ENCODE measurements at places on chromosomes 7 and 10. TPM values are rescaled to one million over a fixed set of nuclear protein-coding genes. Genes with fewer than 3 reads are reported as not detected.

Gene DNAJC1
- 7.7 TPM for total RNA-seq

Gene FUOM
- total RNA-seq, result 23.6 TPM

Gene SRPK2
- 31.7 TPM for total RNA-seq

DNA sequence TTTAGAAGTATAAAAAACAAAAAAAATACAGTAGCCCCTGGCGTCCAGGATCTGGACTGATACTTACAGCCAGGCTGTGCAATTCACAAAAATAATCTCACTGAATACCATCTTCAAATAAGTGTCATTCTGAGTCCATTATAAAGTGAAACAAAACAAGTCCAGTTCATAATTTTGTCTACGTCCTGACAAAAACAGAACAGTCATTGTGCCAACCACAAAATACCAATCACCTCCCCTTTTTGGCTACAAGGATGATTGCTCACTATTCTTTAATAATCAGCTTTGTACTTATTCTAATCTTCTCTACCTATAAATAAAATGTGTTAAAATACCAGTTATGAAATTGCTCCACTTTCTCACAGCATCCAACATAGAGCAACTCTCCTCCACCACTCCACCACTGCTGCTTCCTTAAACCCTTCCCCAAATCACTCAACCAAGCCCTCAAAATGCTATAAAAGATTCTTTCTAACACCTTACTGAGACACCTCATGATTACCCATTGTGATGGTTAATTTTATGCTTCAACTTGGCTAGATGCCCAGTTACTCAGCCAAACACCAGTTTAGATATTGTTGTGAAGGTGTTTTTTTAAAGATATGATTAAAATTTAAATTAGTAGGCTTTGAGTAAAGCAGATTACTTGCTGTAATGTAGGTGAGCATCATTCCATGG, 479.8 kb upstream of the SEMA3A start:
- DNase-seq, result no peak

DNA sequence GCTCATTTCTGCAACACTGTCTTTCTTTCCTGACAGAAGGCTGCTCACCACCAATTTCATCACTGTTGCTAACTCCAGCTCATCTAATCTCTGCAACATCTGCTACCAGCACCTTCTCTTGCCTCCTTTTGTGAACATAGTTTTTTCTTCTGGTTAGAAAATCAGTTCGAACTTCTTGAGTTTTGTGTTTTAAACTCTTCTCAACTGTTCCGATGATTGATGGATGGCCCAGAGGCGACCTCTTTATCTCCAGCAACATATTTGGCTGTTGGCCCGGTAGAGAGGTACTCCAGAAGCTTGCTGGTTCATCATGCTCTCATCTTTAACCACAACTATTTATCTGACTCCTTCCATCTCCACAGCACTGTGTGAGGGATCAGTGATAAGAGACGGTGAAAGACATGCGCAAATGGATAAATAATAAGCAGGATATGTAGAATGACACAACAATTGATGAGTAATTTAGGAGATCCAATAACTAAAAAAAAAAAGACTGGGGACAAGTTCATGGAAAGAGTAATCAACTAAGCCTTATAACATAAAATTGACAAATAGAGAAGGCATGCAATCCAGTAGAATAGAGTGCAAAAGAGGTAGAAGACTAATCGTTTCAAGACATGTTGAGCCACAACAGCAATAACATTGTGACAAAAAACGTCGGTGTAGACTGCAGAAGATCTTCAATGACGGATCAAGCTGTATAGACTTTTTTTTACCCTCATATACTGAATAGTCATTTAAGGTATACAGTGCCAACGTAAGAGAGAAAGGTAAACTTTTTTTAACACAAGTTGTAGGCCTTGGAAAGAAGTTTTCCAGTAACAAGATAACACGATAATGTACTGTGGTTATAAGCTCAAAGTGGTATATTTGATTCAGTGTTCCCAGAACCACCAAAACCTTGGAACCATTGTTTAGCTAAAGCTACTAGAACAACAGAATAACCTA, 152.2 kb downstream of the CRPPA start:
- DNase-seq, result no peak

Gene TMEM178B
- total RNA-seq, result not detected

Gene TRPV5
- not detected for total RNA-seq

Gene SOSTDC1
- total RNA-seq, result not detected

GRCh38 chr10:35324196-35324595, 12.1 kb upstream of the CCNY start:
- DNase-seq, result no peak

Gene PRKG1
- not detected for total RNA-seq

GRCh38 chr10:114749510-114749909, 72.1 kb upstream of the FHIP2A start:
- no peak for DNase-seq

Gene LRRC18
- total RNA-seq, result not detected

Gene NUTM2E
- total RNA-seq, result 0.17 TPM

Gene OR2A42
- not detected for total RNA-seq

DNA sequence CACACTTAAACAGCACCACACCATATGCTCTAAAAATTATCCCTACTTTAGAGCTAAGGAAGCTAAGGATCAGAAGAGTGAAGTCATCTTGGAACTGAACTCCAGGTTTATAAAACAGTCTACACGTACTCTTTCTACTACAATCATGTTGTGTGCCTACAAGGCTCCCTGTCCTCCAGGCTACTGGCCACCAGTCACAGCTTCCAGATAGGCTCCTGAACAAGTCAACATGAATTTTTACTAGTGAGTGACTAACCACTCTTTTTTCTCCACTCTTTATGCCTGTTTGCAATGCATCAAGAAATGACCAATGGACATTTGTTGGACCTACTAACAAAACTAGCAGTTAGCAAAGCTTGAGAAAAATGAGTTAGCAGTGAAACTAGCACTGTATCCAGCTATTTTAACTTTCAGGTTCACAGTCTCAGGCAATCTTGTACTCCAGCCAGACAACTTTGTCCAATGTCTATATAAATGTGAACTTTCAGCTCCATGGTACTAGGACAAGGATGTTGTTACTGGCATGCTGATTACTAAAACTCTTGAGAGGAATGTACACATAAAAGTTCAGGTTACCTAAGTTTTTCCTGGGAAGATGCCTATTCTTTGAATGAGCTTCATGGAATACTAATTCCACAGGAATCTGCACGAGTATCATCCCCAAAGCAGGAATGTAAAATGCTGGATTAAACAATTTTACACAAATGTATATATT, 180.0 kb downstream of the BTAF1 start:
- DNase-seq, result no peak

DNA sequence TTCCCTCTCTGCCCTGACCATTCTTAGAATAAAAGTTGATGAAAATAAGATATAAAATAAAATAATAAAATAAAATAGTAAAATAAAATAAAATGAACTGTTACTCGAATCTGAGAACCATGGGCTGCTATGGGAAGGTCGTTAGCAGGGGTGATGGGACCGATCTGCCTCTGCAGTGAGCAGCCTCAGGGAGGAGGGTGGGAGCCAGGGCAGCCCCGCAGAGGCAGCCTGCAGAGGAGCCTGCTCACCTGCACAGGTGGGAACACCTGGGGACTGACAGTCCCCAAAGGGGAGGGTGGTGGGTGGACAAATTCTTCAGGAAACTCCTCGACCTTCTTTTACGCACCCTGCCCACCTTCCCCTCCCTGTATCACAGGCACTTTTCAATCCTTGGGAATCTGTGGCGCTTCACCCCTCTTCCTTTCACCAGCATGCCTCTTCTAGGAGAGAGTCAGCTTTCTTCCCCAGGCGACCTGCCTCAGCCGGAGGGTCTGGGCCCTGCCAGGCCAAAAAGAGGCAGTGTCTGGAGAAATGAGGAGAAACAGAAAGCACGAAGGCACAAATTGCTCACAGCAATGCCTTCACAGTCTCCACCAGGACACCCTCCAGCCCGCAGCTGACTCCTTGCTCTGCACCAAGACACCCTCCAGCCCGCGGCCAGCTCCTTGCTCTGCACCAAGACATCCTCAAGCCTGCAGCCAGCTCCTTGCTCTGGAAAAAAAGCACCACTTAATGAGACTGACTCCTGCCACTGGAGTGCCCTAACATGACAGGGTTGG, 368.4 kb upstream of the SHH start:
- DNase-seq, result no peak

Gene LOXL4
- not detected for total RNA-seq

Gene TMEM139
- total RNA-seq, result 0.46 TPM

- no peak for DNase-seq
Observed at GRCh38 chr7:139772873-139773272, 4.9 kb downstream of the HIPK2 start.

Gene CRTAC1
- not detected for total RNA-seq
